ENCODE measurements at places on chromosomes 1 and 21.

GRCh38 chr1:46818591-46818990, 19.7 kb downstream of the CYP4B1 start:
- DNase-seq, result no peak

DNA sequence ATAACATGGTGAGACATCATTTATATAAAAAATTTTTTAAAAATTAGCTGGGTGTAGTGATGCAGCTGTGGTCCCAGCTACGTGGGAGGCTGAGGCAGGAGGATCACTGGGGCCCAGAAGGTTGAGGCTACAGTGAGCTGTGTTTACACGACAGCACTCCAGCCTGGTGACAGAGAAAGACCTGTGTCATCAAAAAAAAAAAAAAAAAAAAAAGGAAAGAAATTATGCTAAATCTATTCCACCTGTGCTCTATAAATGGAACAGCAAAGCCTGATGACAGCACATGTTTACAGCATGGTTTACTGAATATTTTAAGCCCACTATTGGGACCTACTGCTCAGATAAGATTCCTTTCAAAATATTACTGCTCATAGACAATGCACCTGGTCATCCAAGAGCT, 217.6 kb downstream of the PRDM2 start:
- DNase-seq, result no peak

DNA sequence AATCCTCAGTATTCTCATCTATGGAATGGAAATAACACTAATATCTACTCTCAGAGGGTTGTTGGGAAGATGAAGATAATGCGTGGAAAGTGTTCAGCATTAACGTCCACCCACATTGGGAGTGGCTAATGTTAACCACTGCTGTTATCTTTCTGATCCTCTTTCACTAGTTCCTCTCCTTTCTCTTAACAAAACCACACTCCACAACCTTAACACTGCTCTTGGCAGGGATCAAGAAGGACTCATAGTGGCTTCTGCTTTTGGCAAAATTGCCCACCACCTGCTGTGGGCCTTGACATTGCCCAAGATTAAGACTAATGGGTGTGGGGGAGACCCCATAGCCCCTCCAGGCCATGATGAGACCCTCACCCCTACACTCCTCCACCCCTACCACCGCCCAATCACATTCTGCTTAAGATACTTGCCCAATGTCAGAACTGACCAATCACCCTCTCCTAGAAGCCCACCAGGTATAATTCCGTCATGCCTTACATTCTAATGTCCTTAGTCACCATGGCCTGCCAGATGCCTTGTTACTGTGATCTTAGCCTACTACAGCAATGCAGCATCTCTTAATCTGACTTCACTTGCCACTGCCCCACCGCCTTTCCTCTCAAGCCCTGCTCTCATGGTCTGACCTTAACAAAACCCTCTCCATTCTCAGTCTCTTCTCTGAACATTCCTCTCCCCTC, 27.1 kb downstream of the DHCR24 start:
- DNase-seq, result no peak

- no peak for DNase-seq
Measured at GRCh38 chr1:228804640-228805413, 69.5 kb downstream of the RHOU start.

DNA sequence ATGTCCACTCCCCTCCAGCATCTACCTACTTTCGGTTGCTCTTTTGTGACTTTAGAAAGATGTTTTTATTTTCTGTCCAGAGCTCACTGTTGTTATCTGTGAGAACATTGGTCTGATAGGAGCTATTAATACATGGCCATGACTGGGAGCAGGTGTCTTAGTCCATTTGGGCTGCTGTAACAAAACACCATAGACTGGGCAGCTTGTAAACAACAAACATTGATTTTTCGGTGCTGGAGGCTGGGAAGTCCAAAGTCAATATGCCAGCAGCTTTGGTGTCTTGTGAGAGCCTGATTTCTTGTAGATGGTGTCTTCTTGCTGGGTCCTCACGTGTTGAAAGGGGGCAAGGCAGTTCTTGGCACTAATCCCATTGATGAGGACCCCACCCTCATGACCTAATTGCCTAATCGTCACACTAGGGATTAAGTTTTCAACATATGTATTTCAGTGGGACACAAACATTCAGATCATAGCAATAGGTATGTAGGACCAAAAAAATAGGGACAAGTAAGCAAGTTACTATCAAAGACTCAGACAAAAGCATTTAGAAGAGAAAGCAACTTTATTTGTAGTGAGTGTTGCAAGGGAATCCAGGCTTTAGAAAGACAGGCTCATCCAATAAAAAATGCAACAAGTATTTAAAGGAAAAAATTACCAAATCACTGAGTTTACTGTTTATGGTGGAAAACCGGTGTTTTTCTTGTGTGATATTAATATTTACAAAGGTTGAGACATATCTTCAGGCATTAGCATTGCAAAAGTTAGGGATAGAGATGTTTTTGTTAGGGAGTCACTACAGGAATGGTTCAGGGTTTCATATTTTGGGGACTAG, 55.2 kb upstream of the WDR26 start:
- DNase-seq, result no peak

DNA sequence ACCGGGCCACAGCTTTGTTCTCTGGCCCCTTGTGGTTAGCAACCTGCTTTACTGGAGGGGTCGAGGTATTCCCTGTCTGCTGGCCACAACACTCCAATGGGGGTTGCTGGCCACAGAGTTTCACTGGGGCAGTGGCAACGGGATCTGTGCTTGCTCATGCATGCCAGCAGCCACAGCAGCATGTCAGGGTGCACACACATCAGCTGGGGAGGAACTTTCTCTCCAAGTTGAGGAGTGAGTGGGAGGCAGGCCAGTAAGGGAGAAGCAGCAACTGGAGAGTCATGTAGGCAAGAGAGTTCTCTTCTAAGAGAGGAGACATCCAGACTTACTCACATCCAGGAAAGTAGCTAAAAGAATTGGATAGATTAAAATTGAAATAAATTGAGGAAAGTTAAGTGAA, 38.0 kb downstream of the SAMD13 start:
- no peak for DNase-seq

DNA sequence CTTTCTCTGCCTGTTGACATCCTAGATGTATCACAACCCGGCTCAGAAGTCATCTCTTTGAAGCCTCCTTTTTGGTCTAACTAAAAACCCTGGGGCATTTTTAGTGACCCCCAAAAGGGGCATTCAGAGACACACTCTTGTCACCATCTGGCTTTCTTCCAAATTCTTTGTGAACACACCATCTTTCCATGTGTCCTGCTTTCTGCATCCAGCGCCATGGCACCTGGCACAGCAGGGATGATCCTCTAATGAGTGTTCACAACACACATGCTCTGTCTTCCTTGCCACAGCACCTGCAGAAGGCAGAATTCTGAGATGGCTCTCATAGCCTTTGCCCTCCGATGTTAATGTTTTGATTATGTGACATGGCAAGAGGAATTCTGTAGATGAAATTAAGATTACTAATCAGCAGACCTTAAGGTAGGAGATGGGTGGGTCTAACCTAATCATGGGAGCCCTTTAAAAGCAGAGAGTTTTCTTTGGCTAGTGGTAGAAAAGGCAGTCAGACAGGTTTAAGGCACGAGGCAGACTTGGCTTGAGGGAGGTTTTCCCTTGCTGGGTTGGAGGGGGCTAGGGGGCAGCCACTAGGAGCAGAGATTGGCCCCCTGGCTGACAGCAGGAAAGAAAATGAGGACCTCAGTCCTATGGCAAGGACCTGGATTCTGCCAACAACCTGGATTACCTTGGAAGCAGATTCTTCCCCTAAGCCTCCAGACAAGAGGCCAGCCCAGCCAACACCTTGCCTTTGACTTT, 4.9 kb upstream of the TMEM61 start:
- DNase-seq, result no peak

DNA sequence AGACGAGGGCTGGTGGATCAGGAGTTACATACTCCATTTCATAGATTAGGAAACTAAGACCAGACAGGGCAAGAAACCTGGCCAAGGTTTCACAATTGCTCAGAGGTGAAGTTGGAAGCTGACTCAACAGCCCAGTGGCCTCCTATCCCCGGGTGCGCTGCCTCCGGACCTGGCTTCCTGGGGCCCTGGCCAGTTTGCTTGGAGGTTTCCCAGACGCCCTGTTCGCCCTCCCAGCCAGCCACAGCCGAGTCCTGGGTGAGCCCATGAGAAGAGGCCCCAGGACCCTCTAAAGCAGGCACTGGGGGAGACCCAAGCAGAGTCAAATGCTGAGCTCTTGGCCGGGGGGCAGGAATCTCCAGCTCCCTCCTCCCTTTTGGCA, 180.1 kb downstream of the ZBTB18 start:
- peak; percentile 97 for DNase-seq
